CD8-positive, alpha-beta memory T cell (primary cell): ENCODE measurements at places on chromosomes 1 and 21. TPM values are rescaled to one million over a fixed set of nuclear protein-coding genes. Genes with fewer than 3 reads are reported as not detected.

AVPR1B gene
- total RNA-seq, result not detected

MARCKSL1 gene
- 11.6 TPM for total RNA-seq

CHIT1 gene
- total RNA-seq, result not detected

SLC44A3 gene
- total RNA-seq, result 0.47 TPM

SPRR2G gene
- not detected for total RNA-seq

RPTN gene
- not detected for total RNA-seq

RHBG gene
- total RNA-seq, result not detected

ZNF644 gene
- total RNA-seq, result 49.4 TPM

KIF2C gene
- total RNA-seq, result 40.4 TPM

FCRL4 gene
- total RNA-seq, result not detected

HTR1D gene
- total RNA-seq, result not detected
